ENCODE measurements at places on chromosomes 6 and 20. TPM values are rescaled to one million over a fixed set of nuclear protein-coding genes. Genes with fewer than 3 reads are reported as not detected.
A peak's percentile ranks its signal among the peaks of the same experiment; 100 is the strongest.

The FOXF2 gene
- total RNA-seq = not detected

- no peaks in the 10 kb centered on the region for H3K36me3 ChIP-seq
- no peaks in the 10 kb centered on the region for H3K27me3 ChIP-seq
Observed at GRCh38 chr20:44785768-44786167, 24.6 kb downstream of the RIMS4 start.

GRCh38 chr6:154301839-154302752, 54.5 kb downstream of the IPCEF1 start:
- no peaks in the 10 kb centered on the region for H3K27me3 ChIP-seq
- H3K36me3 ChIP-seq = no peaks in the 10 kb centered on the region
- peak; percentile 1 for DNase-seq

DNA sequence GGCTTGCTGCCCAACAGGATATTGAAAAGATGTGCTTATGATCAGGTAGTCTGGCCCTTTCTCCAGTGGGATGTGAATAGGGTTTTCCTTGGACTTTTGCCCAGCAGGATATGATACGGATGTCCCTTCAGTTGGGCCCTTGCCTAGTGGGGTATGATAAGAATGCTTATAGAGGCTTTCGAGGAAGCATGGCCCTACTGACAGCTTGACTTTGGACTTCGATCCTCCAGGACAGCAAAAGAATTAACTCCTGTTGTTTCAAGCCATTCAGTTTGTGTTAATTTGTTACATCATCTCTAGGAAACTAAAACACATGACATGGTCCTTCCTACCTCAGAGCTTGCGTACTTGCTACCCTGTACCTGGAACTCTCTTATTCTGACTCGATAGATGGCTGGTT, 9.7 kb upstream of the ZNF334 start:
- H3K4me1 ChIP-seq = no peaks in the 10 kb centered on the region
- no peak overlapping the region for H3K27ac ChIP-seq
- H3K4me3 ChIP-seq = no peak overlapping the region

- no peaks in the 10 kb centered on the region for H3K4me1 ChIP-seq
- H3K27ac ChIP-seq = no peak overlapping the region
- H3K27me3 ChIP-seq = no peaks in the 10 kb centered on the region
- H3K36me3 ChIP-seq = no peaks in the 10 kb centered on the region
Observed at GRCh38 chr6:38476888-38477287, 162.8 kb downstream of the BTBD9 start.

GRCh38 chr6:53338304-53338703, 10.4 kb downstream of the ELOVL5 start:
- H3K4me1 ChIP-seq = peaks cover 73% of the 10 kb centered on the region
- H3K4me3 ChIP-seq = no peak overlapping the region
- no peaks in the 10 kb centered on the region for H3K36me3 ChIP-seq
- peak overlapping the region; percentile 88 for H3K27ac ChIP-seq
- no peak for DNase-seq
- no peaks in the 10 kb centered on the region for H3K27me3 ChIP-seq

GRCh38 chr6:53795702-53796450, 1.1 kb downstream of the LRRC1 start:
- peak overlapping the region; percentile 96 for H3K4me3 ChIP-seq
- peak; percentile 27 for DNase-seq
- no peaks in the 10 kb centered on the region for H3K36me3 ChIP-seq
- H3K27me3 ChIP-seq = peaks cover 8% of the 10 kb centered on the region

The CAP2 gene
- not detected for total RNA-seq

GRCh38 chr6:129317931-129318820, 391.8 kb downstream of the ARHGAP18 start:
- H3K4me1 ChIP-seq = no peaks in the 10 kb centered on the region
- H3K4me3 ChIP-seq = no peak overlapping the region
- no peak overlapping the region for H3K27ac ChIP-seq
- no peaks in the 10 kb centered on the region for H3K27me3 ChIP-seq
- no peaks in the 10 kb centered on the region for H3K36me3 ChIP-seq

The CST7 gene
- 74.9 TPM for total RNA-seq

The CFB gene
- 0.33 TPM for total RNA-seq

- DNase-seq = no peak
- no peak overlapping the region for H3K27ac ChIP-seq
- no peaks in the 10 kb centered on the region for H3K36me3 ChIP-seq
- no peak overlapping the region for H3K4me3 ChIP-seq
- H3K4me1 ChIP-seq = no peaks in the 10 kb centered on the region
- no peaks in the 10 kb centered on the region for H3K27me3 ChIP-seq
Observed at GRCh38 chr6:25477006-25477590, 174.9 kb upstream of the SCGN start.

The PGBD1 gene
- total RNA-seq = 2.0 TPM

The PROCR gene
- total RNA-seq = 0.35 TPM

The TBXT gene
- not detected for total RNA-seq

DNA sequence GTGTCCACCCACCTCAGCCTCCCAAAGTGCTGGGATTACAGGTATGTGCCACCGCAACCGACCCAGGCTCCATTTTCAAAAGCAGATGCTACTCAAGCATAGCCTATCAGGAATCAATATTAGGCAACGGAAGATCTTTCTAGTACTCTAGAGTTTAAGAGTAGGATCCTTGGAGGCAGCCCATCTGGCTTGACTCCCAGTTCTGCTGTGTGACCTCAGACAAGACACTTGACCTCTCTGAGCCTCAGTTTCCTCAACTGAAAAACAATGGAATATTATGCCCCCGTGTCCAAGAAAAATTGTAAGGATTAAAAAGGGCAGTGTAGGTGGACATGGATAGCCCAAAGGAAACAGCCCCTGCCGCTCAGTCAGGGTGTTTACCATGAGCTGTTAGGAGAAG, 14.5 kb downstream of the ADA start:
- no peak overlapping the region for H3K27ac ChIP-seq
- no peaks in the 10 kb centered on the region for H3K27me3 ChIP-seq
- peaks cover 17% of the 10 kb centered on the region for H3K4me1 ChIP-seq
- DNase-seq = no peak

The KHDRBS2 gene
- total RNA-seq = not detected

GRCh38 chr6:2274981-2275891, 29.8 kb upstream of the GMDS start:
- H3K36me3 ChIP-seq = peaks cover 6% of the 10 kb centered on the region
- H3K4me3 ChIP-seq = no peak overlapping the region
- H3K27ac ChIP-seq = no peak overlapping the region
- DNase-seq = no peak
- H3K4me1 ChIP-seq = no peaks in the 10 kb centered on the region

GRCh38 chr20:39412091-39412490, 449.9 kb downstream of the DHX35 start:
- no peaks in the 10 kb centered on the region for H3K36me3 ChIP-seq
- H3K4me3 ChIP-seq = no peak overlapping the region
- H3K27ac ChIP-seq = no peak overlapping the region
- DNase-seq = no peak

The OPRM1 gene
- total RNA-seq = not detected

GRCh38 chr6:108295676-108296075, 822 bp downstream of the AFG1L start:
- no peaks in the 10 kb centered on the region for H3K27me3 ChIP-seq
- peak overlapping the region; percentile 88 for H3K27ac ChIP-seq
- peaks cover 13% of the 10 kb centered on the region for H3K4me1 ChIP-seq
- peak overlapping the region; percentile 99 for H3K4me3 ChIP-seq
- no peak for DNase-seq

GRCh38 chr20:11791835-11792567, 125.7 kb upstream of the BTBD3 start:
- H3K36me3 ChIP-seq = no peaks in the 10 kb centered on the region
- H3K27ac ChIP-seq = no peak overlapping the region
- H3K27me3 ChIP-seq = no peaks in the 10 kb centered on the region

DNA sequence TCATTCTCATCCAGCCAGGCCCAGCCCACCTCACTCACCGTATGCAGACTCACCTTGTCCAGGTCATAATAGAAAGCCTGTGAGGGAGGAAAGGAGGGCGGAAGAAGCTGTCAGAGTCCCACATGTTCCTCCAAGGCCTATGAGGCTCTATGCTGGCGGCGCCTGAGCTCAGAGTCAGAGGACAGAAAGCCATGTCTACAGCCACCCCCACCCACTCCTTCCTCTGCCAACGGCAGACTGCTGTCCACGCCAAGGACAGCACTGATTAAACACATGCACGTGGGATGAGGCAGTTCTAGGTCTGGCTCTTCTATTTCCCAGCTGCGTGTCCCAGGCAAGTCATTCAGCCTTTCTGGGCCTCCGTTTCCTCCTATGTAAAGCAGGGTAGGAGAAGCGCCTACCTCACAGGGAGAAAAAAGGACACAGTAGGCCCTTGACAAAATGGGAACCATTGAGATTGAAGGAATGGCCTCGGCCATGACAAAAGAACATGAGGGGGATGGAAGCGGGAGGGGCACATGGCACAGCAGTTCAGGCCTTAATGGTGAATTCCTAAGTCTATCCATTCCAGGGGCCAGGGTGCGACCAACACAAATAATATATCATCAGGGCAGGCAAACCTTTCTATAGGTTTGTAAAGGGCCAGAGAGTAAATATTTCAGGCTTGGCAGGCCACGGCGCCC, 80.1 kb downstream of the RIPOR3 start:
- H3K4me3 ChIP-seq = no peak overlapping the region
- no peaks in the 10 kb centered on the region for H3K27me3 ChIP-seq
- no peaks in the 10 kb centered on the region for H3K36me3 ChIP-seq
- H3K27ac ChIP-seq = no peak overlapping the region

DNA sequence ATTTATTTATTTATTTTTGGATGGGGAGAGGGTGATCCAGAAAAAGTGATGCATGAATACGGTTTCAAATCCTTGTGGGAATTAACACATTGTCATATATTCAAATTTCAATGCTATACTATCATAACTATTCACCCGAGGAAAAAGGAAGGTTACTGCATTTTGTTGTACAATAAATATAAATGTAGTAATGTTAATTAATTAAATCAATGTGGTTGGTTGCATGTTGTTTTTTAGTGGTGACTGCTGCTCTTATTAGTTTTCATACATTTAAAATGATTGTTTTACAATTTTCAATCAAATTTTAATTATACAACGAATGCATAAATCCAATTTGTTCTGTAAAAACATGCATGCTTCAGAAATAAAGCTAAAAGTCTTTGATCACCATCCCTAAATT, 180.5 kb downstream of the ZFP64 start:
- no peaks in the 10 kb centered on the region for H3K4me1 ChIP-seq
- H3K4me3 ChIP-seq = no peak overlapping the region
- H3K36me3 ChIP-seq = no peaks in the 10 kb centered on the region
- no peak for DNase-seq
- no peaks in the 10 kb centered on the region for H3K27me3 ChIP-seq

The CLDN20 gene
- not detected for total RNA-seq

The MUCL3 gene
- total RNA-seq = not detected

The GPSM3 gene
- 268 TPM for total RNA-seq

DNA sequence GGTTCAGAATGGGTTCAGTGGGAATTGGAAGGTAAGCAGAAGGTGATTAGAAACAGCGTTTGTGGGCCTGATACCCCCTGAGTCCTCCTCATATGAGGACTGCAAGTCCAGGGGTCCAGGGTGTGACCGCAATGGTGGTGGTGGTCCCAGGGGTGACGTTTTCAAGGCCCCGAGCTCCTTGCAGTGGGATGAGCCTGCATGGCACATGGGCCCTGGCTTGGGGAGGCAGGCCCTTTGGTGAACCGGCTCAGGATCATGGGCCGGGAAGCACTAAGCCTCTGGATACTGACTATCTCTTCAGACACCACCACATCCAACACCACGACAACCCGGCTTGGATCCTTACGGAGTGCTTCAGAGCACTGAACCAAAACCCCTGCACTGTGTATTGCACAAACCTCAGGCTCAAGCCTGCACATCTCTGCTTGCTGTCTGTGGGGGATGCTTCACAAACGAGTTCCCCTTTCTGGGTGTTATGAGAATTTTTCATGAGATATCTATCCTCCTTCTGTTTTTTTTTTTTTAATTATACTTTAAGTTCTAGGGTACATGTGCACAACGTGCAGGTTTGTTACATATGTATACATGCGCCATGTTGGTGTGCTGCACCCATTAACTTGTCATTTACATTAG, 67.9 kb downstream of the STK35 start:
- H3K27me3 ChIP-seq = no peaks in the 10 kb centered on the region
- no peaks in the 10 kb centered on the region for H3K36me3 ChIP-seq
- H3K4me3 ChIP-seq = no peak overlapping the region
- H3K27ac ChIP-seq = no peak overlapping the region
